GM23338 (cell line): ENCODE measurements at places on chromosomes 11 and 22. TPM values are rescaled to one million over a fixed set of nuclear protein-coding genes. Genes with fewer than 3 reads are reported as not detected.

DNA sequence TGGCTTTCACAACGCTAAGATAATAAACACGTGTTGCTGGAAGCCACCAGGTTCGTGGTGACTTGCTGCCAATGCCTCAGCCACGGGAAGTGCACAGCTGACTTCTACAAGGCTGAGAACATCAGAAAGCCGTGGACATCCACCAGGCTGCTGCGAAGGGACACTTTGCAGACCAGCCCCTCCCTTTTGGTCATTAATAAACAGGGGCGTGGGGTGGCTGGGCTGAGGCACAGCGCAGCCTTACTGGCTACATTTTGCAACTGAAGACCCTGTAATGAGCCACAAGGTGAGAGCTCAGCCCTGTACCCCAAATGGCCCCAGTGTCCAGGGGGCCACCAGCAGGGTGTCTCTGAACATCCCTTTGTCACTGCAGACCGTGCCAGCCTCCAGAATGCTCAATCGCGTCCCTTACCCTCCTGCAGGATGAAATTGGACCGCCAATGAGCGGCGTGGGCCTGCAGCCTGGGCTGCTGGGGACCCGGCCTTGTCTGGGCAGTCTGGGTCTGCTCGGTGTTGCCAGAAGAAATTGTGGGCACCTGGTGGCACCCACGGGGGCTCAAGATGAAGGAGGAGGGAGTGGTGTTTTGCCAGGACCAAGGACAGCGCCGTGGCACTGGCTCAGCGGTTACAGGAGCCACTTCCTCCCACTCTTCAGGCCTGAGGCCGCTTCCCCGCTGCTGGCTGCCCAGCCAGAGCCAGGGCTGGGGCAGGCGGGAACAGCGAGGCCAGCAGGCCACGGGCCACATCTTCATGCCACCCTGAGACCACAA is 181.9 kb downstream of the CTTN start:
- no peaks in the 10 kb centered on the region for H3K4me1 ChIP-seq
- DNase-seq = no peak
- H3K36me3 ChIP-seq = no peaks in the 10 kb centered on the region
- no peaks in the 10 kb centered on the region for H3K27me3 ChIP-seq
- no peak overlapping the region for H3K27ac ChIP-seq
- H3K4me3 ChIP-seq = no peak overlapping the region

GRCh38 chr11:12897867-12898266 is 111.2 kb upstream of the RASSF10 start:
- no peak for DNase-seq
- no peak overlapping the region for H3K27ac ChIP-seq
- H3K4me1 ChIP-seq = peaks cover 18% of the 10 kb centered on the region
- H3K4me3 ChIP-seq = no peak overlapping the region
- H3K27me3 ChIP-seq = no peaks in the 10 kb centered on the region

- no peak for DNase-seq
- H3K27me3 ChIP-seq = no peaks in the 10 kb centered on the region
- no peak overlapping the region for H3K27ac ChIP-seq
Measured at GRCh38 chr11:82539669-82540068, 194.0 kb downstream of the FAM181B start.

DNA sequence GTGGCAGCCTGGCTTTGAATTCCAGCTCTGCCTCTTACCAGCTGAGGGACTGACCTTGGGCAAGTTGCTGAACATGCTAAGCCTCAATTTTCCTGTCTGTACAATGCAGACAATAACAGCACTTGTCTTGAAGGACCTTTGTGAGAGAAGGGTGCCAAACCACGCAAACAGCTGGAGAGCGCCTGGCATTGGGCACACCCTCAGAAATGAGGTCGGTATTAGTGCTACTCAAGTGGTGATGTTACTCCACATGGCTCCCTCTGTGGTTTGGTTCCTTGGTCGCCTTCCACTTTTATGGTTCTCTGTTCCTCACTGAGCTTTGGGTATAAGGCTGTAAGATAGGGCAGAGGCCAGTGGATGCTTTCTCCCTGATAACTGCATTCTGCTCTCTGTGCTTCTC is 8.2 kb downstream of the UBASH3B start:
- H3K27ac ChIP-seq = no peak overlapping the region
- H3K36me3 ChIP-seq = no peaks in the 10 kb centered on the region
- no peaks in the 10 kb centered on the region for H3K27me3 ChIP-seq
- DNase-seq = no peak

DNA sequence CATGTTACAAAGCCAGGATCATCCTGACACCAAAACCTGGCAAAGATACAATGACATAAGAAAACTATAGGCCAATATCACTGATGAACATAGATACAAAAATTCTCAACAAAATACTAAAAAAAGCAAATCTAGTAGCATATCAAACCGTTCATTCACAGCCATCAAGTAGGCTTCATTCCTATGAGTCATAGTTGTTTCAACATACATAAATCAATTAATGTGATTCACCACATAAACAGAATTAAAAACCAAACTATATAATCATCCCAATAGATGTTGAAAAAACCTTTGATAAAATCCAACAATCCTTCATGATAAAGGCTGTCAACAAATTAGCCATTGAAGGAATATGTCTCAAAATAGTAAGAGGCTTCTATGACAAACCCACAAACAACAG is 1007.2 kb upstream of the RAG2 start:
- H3K4me1 ChIP-seq = no peaks in the 10 kb centered on the region
- H3K36me3 ChIP-seq = peaks cover 4% of the 10 kb centered on the region; the same call in 1 of the 2 replicates
- H3K4me3 ChIP-seq = no peak overlapping the region
- no peak overlapping the region for H3K27ac ChIP-seq

- H3K36me3 ChIP-seq = 0 out of 2 replicates have a peak, but pooled peaks cover under 1% of the 10 kb centered on the region
- H3K4me3 ChIP-seq = no peak overlapping the region
- H3K4me1 ChIP-seq = 0 out of 2 replicates have a peak, but pooled peaks cover 2% of the 10 kb centered on the region
- H3K27me3 ChIP-seq = no peaks in the 10 kb centered on the region
Measured at GRCh38 chr11:11960687-11961086, 47.7 kb downstream of the DKK3 start.

IL10RA gene
- total RNA-seq = 0.10 and 0.23 TPM in 2 replicates

ATL3 gene
- total RNA-seq = 20.4 and 24.4 TPM in 2 replicates

VWCE gene
- 13.1 and 16.9 TPM in 2 replicates for total RNA-seq

PAX6 gene
- 0.17 and 1.0 TPM in 2 replicates for total RNA-seq
